ENCODE measurements at places on chromosomes 5 and 9. TPM values are rescaled to one million over a fixed set of nuclear protein-coding genes. Genes with fewer than 3 reads are reported as not detected.

DNA sequence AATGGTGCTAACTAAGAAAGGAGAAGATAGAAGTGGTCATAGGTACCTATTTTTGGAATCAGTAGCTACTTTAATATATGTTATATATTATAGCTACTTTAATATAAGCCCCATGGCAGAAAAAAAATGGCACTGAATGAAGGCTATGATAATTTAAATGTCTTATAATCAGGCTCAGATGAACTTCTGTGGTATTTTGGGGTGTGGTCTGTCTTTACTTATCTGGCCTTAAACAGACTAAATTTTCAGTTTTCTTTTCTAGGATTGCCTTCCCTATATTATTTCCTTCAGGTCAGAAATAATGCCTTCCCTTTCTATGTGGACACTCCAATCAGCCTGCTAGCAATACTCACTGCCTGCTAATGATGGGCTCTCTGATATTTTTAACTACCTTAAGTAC is 292.3 kb downstream of the SLF1 start:
- H3K36me3 ChIP-seq, result no peaks in the 10 kb centered on the region
- no peaks in the 10 kb centered on the region for H3K4me1 ChIP-seq
- no peak overlapping the region for H3K4me3 ChIP-seq

- no peaks in the 10 kb centered on the region for H3K36me3 ChIP-seq
- H3K4me3 ChIP-seq, result no peak overlapping the region
- H3K4me1 ChIP-seq, result no peaks in the 10 kb centered on the region
- no peaks in the 10 kb centered on the region for H3K27me3 ChIP-seq
- H3K27ac ChIP-seq, result no peak overlapping the region
- no peak for DNase-seq
Observed at GRCh38 chr5:89117124-89117644, 234.2 kb upstream of the MEF2C start.

DNA sequence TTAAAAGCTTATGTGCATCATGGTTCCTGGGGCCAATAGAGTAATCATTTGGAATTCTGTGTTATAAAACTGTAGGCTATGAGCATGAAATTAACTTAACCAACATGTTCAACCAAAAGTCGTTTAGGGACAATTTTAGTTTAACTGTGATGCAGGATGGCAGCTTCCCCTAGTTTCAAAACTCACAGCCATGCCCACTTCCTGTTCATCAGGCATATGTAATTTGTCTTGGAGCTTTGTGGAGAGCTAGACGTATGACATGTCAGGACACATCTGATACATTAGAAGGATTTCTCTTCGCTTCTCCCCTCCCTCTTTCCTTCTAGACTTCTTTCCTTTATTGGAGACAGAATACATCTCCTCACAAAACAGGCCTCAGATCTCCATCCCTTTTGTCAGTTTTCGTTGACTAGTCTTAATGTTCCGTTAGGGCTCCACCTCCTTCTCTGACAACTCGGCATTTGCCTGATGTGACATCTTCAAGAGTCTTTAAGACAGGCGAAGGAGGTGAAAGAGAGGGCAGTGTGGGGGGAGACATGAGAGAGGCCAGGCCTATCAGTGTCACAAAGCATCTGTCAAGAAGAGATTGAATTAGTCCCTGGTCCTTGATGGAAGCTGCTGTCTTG is 176.0 kb downstream of the MSX2 start:
- no peak overlapping the region for H3K4me3 ChIP-seq
- H3K36me3 ChIP-seq, result no peaks in the 10 kb centered on the region
- H3K27me3 ChIP-seq, result no peaks in the 10 kb centered on the region

GRCh38 chr9:74309654-74310053 is 187.5 kb upstream of the RORB start:
- no peaks in the 10 kb centered on the region for H3K36me3 ChIP-seq
- H3K4me3 ChIP-seq, result no peak overlapping the region
- no peaks in the 10 kb centered on the region for H3K27me3 ChIP-seq
- H3K27ac ChIP-seq, result no peak overlapping the region

DNA sequence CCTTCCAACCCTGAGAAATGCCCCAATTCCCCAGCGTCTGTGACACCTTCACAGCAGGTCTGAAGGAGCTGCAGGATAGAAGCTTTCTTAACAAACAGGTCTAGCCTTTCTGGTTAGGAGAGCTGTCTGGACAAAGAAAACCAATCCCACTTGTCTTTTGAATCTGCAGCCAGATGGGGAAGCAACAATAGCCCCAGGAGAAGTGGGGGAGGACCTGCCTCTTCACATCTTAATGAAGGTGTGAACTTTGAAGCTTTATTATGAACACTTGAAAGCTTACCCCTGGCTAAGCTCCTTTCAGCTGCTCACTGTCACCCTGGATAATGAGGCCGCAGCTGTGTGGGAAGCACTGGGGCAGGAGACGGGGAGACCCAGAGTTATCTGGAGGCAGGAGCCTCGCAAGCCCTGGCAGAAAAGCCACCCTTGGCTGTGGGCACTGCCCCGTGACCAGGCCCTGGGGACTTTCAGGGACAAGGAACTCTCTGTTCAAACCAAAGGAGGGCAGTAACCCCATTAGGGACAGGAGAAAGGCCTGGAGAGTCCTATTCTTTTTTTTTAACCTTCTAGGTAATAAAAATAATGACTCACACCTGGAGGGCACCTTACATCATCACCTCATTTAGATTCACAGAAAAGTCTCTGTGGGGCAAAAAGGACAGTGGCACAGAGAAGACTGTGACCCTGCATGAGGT is 151.8 kb upstream of the RAD23B start:
- DNase-seq, result no peak
- H3K27ac ChIP-seq, result no peak overlapping the region
- no peaks in the 10 kb centered on the region for H3K27me3 ChIP-seq
- H3K4me1 ChIP-seq, result no peaks in the 10 kb centered on the region

DNA sequence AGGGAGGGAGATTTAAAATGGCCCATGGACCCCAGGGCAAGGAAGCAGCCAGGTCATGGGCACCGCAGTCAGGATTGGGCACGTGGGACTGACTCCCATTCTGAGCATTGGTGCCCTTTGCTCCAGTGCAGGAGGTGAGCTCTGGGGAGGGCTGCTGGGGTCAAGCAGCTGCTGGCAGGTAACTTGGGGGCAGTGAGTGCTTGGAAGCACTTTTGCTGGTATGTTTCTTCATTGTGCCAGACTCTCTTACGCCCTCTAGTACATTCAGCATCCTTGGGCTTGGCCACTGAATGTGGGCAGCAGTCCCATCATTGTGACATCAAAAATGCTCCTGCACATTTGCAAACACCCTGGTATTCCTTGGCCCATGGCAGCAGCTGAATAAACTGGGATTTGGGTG is 32.7 kb downstream of the PRRC2B start:
- no peaks in the 10 kb centered on the region for H3K27me3 ChIP-seq
- no peak overlapping the region for H3K27ac ChIP-seq
- peaks cover 42% of the 10 kb centered on the region for H3K4me1 ChIP-seq
- H3K36me3 ChIP-seq, result no peaks in the 10 kb centered on the region
- no peak overlapping the region for H3K4me3 ChIP-seq

DNA sequence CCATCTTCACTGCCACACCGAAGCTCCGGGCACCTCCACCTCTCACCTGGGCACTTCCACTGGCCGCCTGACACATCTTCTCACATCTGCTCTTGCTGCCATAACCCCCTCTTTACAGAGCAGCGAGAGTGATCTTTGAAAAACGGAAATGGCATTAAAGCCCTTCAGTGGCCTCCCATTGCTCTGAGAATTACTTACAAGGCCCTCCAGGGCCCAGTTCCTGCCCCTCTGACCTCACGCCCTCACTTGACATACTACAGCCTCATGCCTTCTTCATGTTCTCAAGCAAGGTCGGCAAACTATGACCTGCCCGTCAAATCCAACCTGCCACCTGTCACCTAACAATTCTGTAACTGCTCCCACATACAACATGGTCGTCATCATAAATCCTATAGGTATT is 187.3 kb downstream of the NR3C1 start:
- no peak for DNase-seq
- no peaks in the 10 kb centered on the region for H3K36me3 ChIP-seq
- no peaks in the 10 kb centered on the region for H3K27me3 ChIP-seq
- no peak overlapping the region for H3K27ac ChIP-seq
- H3K4me3 ChIP-seq, result no peak overlapping the region
- peaks cover 47% of the 10 kb centered on the region for H3K4me1 ChIP-seq

DNA sequence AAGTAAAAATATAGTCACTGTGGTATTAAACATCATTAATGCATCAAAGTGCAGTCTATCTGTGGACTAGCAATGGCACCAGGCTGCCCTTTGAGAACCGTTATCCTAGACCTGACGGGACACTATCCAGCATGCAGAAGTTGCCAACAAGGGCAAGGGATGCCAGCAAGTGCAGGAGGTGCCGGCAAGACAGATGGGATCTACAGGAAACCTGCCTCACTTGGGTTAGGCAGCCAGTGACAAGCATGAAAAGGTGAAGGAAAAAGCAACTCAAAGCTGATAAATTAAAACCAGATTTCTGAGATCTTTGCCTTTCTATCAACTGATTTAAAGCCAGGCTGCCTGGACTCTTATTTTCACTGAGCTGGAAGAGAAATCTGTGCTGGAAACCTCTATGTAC is 315.2 kb upstream of the PDE4D start:
- H3K27ac ChIP-seq, result peak overlapping the region; percentile 36
- H3K4me1 ChIP-seq, result no peaks in the 10 kb centered on the region
- H3K27me3 ChIP-seq, result no peaks in the 10 kb centered on the region
- no peak for DNase-seq
- no peaks in the 10 kb centered on the region for H3K36me3 ChIP-seq

GRCh38 chr9:37503736-37504135 is 18.0 kb downstream of the POLR1E start:
- no peak overlapping the region for H3K4me3 ChIP-seq
- no peaks in the 10 kb centered on the region for H3K4me1 ChIP-seq
- no peak for DNase-seq
- peaks cover 99% of the 10 kb centered on the region for H3K36me3 ChIP-seq
- H3K27ac ChIP-seq, result peak overlapping the region; percentile 6

GRCh38 chr5:72137826-72138409 is 30.6 kb downstream of the MAP1B start:
- H3K36me3 ChIP-seq, result no peaks in the 10 kb centered on the region
- H3K4me1 ChIP-seq, result peaks cover 81% of the 10 kb centered on the region
- H3K27ac ChIP-seq, result no peak overlapping the region
- H3K27me3 ChIP-seq, result peaks cover 43% of the 10 kb centered on the region
- H3K4me3 ChIP-seq, result no peak overlapping the region

DNA sequence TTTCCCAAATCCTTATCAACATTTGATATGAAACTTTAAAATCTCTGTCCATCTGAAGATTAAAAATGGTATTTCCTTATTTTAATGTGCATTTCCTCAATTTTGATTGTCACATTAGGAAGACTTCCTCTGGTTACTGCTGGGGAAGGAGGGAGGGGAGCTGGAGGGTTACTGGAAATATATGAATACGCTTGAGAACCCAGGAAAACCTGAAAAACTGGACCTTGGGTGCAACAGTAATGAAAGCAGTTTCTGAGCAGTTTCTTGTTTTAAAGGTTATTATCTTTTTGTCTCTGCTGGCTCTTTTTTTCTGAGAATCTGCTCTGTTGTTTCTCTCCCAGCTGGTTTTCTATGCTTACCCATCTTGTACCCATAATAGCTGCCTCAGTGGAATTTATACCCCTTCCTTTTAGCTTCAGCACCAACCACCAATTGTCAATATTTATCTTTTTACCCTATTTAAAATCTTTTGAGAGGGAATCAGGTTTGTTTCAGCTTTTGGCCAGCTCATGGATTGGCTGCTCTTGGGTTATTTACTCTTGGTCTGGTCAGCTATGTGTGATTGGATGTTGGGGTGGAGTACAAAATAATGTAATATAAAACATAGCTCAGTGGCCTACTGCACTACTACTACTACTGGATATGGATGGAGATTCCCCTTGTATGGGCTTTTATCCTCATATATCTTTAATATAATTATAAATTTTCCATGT is 67.4 kb downstream of the UNC13B start:
- H3K4me3 ChIP-seq, result no peak overlapping the region
- no peaks in the 10 kb centered on the region for H3K27me3 ChIP-seq
- H3K36me3 ChIP-seq, result no peaks in the 10 kb centered on the region
- no peak for DNase-seq

DNA sequence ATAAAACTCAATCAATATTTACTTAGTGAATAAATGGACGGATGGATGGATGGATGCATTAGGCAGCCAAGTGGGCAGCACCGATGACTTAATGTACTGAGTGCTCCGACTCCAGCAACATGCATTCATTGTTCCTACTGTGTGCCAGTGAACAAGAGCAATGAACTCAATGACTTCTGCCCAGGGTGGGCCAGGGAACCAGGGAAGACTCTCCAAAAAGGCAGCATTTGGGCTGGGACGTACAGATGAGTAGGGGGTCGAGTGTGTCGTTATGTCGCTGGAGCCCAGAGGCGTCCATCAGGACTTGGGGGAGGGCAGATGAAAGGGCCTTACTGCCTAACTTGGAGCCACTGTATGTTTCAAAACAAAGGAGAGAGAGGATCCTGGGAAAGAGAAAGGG is 126.4 kb downstream of the KCNIP1 start:
- H3K4me1 ChIP-seq, result peaks cover 21% of the 10 kb centered on the region
- no peak overlapping the region for H3K27ac ChIP-seq
- H3K27me3 ChIP-seq, result no peaks in the 10 kb centered on the region
- H3K4me3 ChIP-seq, result no peak overlapping the region
- no peaks in the 10 kb centered on the region for H3K36me3 ChIP-seq

DNA sequence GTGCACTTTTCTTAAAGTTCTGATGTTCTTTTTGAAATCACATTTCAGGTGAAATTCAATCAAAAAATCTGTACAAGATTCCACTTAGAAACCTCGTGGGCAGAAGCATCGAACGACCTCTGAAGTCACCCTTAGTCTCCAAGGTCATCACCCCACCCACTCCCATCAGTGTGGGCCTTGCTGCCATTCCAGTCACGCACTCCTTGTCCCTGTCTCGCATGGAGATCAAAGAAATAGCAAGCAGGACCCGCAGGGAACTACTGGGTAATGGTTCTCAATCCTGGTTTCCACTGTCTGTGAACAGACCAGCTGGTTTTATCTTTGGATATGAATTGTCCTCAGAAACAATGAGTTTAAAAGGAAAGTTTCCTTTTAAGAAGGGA is 8.1 kb upstream of the SLC2A8 start:
- no peak overlapping the region for H3K4me3 ChIP-seq
- H3K36me3 ChIP-seq, result peaks cover 8% of the 10 kb centered on the region
- DNase-seq, result no peak

GRCh38 chr5:546376-546908 is 22.2 kb upstream of the SLC9A3 start:
- no peak for DNase-seq
- no peak overlapping the region for H3K27ac ChIP-seq
- peaks cover 24% of the 10 kb centered on the region for H3K4me1 ChIP-seq
- H3K27me3 ChIP-seq, result peaks cover 83% of the 10 kb centered on the region
- H3K36me3 ChIP-seq, result no peaks in the 10 kb centered on the region

The TMEM252 gene
- total RNA-seq, result not detected

The EPB41L4B gene
- total RNA-seq, result 0.45 TPM

The NRG2 gene
- 2.3 TPM for total RNA-seq

The ARID3C gene
- total RNA-seq, result not detected

The ADCY2 gene
- total RNA-seq, result 2.7 TPM

The ARL14EPL gene
- not detected for total RNA-seq

The IL7R gene
- 11.6 TPM for total RNA-seq

The SKP2 gene
- 10.3 TPM for total RNA-seq

The SLC46A2 gene
- total RNA-seq, result 1.6 TPM
